ENCODE measurements at places on chromosomes 3 and 15.

GRCh38 chr3:125051715-125052581 is 3.8 kb downstream of the HEG1 start:
- peak; percentile 68 for DNase-seq

DNA sequence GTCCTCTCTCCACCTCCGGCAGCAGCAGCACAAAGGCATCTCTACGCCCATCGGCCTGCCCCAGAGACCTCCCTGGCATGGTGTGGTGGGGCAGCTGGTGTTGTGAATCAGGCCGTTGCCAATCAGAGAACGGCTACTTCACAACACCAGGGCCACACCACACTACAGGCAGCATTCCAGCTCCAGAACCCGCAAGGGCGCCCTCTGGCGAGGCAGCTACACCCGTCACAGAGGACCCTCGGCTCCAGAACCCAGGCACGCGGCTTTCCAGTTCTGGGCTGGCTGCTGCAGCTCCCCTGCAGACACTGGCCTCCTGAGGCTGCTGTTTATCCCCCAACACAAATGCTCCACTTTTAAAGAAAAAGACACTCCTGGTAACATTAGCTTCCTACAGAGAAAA is 127.5 kb upstream of the TOPAZ1 start:
- peak; percentile 67 for DNase-seq

- DNase-seq: no peak
These were observed 1009.5 kb downstream of the NAALADL2 start for GRCh38 chr3:175868626-175869025.

DNA sequence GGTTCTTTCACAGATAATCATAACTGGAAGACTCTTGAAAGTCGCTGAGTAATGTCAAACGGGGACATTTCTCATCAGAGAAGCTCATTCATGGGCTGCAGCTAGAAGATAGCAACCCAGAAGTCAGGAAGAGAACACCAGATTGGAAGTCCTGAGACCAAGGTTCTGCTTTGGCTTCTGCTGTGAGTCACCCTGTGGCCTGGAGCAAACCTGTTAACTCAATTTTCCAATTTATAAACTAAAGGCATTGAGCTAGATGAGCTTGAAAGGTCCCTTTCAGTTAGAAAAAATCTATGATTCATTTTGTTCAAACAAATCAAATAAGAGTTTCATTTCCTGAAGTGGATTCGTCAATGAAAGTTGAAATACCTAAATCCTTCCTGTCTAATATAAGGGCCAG is 402.2 kb downstream of the EPHB1 start:
- no peak for DNase-seq

DNA sequence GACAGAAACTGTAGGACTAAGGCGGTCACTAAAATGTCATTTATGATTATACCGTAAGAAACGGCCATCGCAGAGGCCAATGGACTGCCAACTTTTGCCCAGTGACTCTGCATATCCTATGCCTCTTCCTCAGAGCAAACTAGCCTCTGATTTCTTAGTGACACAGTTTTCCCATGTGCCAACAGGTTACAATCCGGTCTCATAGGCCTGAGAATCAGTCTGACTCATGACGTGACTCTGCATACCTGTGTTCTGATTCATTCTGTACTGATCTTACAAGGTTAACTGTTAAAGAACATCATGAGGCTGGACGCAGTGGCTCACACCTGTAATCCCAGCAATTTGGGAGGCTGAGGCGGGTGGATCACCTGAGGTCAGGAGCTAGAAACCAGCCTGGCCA is 17.8 kb downstream of the RUBCN start:
- DNase-seq: no peak

GRCh38 chr3:17179381-17180205 is 294.8 kb downstream of the PLCL2 start:
- peak; percentile 65 for DNase-seq

- no peak for DNase-seq
These were observed 309.2 kb downstream of the MAGI1 start for GRCh38 chr3:65729555-65729954.

GRCh38 chr3:105118905-105119304 is 247.8 kb upstream of the ALCAM start:
- DNase-seq: no peak

GRCh38 chr3:145251311-145251710 is 909.7 kb downstream of the PLOD2 start:
- DNase-seq: no peak

- no peak for DNase-seq
These were observed 39.5 kb downstream of the ITPR1 start for GRCh38 chr3:4532535-4533112.

DNA sequence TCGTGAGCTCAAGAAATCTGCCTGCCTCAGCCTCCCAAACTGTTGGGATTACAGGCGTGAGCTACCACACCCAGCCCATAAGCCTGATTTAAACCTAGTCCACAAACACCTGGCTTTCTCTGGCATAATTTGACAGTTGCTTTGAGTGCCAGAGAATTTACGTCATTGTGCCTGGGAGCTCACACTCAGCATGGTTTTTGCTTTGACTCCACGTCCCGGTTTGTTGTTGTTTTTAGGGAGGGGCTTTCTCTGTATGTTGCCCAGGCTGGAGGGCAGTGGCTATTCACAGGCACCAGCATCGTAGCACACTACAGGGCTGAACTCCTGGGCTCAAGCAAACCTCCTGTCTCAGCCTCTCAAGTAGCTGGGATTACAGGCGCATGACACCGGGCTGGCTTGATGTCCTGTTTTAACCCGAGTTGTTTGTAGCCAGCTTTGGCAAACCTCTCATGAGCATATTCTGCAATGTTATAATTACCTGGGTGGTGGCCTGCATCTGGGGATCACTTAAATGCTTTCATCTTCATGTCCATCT is 32.7 kb downstream of the CEMIP start:
- no peak for DNase-seq

DNA sequence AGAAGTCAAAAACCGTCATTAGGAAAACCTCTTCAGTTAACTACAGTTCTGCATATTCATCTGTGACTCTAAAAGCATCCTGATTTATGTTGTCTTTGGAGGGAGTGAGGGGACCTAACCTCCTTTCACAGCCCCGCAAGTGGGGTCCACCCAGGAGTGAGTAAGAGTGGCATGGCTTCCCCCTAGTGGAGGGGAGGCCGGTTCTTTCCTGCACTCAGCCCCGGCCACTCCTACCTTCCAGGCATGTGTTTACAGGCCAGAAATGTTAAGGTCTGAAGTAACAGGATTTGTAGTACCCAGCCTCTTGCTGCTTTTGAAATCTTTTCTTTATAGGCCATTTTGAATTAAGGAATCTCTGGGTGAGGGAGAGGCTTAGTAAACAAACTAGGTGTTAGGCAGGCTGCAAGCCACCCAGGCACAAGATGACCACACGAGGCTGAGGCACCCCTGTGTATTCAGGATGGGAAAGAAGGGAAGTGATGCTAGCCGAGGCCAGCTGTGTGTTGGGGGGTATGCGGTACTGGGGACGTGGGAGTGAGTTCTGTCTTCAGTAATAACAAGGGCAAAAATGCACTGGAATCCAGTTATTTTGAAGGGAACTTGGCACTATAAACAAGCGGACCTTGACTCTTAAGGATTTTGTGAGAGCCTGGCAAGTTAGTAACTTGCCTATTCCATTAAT is 50.5 kb downstream of the CTDSPL start:
- no peak for DNase-seq

GRCh38 chr3:153573481-153573880 is 411.5 kb downstream of the RAP2B start:
- no peak for DNase-seq

DNA sequence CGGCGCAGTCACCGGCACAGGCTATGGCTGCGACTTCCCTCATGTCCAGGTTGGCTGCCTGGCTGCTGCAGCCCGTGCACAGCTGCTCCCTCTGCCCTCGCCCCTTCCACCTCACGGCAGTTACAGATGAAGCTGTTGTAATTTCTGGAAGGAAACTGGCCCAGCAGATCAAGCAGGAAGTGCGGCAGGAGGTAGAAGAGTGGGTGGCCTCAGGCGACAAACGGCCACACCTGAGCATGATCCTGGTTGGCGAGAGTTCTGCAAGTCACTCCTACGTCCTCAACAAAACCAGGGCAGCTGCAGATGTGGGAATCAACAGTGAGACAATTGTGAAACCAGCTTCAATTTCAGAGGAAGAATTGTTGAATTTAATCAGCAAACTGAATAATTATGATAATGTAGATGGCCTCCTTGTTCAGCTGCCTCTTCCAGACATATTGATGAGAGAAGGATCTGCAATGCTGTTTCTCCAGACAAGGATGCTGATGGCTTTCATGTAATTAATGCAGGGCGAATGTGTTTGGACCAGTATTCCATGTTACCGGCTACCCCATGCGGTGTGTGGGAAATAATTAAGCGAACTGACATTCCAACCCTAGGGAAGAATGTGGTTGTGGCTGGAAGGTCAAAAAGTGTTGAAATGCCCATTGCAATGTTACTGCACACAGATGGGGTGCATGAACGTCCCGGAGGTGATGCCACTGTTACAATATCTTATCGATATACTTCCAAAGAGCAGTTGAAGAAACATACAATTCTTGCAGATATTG is 13.2 kb upstream of the GNB4 start:
- DNase-seq: peak; percentile 28

DNA sequence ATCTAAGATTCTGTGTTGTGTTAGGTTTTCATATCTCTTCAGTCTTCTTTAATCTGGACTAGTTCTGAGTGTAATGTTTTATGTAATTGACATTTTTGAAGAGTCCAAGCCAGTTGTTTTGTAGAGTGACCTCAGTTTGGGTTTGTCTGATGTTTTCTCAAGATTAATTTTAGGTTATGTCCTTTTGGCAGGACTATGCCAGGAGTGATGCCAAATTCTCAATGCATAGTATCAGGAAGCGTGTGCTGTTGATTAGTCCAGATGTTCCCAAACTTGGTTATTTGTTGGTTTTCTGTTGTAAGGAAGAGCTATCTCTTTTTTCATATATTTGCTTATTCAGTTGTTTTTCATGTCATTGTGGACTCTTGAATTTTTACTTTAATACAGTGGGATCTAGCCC is 32.6 kb downstream of the NMD3 start:
- DNase-seq: no peak

DNA sequence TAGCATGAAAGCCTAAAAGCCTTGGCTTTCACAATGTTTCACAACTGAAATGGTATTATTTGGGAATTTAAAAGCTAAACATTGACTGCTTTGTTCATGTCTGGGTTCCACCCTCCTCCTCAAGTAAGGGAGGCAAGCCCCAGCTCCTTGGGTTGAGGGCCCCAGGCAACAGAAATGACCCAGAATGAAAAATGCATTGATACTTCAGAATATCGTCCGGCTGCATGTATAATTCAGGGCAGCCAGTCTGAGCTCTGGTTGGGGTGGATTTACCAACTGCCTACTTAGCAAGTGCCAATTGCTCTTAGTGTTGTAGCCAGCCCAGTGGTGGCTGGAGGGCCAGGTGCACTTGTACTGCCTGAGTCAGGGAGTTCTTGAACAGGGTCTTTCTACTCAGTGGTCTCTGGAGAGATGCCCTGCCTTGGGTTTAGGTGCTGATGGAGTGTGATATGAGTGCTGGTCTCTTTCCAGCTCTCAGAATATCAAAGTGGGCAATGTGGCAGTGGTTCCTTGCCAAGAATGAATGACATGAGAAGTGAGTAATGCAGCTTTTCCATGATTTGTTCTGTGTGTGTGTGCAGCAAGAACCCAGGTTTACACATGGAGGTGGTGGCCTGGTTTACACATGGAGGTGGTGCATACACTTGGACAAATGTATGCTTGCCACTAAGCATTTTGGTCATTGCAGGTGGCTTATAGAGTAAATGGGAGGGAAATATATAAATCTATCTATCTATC is 40.9 kb upstream of the ADAMTSL3 start:
- no peak for DNase-seq

DNA sequence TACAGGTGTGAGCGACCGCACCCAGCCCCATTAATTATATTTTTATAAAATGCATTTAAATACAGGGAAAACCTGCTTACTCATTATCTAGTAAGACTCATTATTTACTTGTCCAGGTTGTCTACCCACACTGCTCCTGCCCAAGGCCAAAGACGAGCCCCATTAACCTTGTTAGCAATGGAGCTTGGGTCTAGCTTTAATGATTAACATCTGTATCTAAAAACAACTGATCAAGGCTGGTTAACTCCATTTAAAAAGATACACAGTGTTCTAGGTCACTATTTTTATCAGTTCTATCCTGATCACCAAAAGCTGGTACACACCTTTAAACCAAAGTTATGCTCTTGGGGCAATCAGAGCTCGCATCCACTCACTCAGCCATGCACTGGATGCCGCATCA is 10.4 kb upstream of the NCKIPSD start:
- no peak for DNase-seq

- DNase-seq: no peak
These were observed 14.5 kb downstream of the APBA2 start for GRCh38 chr15:28900041-28900891.

DNA sequence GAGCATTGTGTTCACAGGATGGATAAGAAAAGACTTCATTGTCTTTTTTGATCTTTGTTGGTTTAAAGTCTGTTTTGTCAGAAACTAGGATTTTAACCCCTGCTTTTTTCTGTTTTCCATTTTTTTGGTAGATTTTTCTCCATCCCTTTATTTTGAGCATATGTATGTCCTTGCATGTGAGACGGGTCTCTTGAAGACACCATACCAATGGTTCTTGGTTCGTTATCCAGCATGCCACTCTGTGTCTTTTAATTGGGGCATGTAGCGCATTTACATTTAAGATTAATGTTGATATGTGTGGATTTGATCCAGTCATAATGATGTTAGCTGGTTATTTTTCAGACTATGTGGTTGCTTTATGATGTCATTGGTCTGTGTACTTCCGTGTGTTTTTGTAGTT is 687.0 kb downstream of the NAALADL2 start:
- DNase-seq: no peak

GRCh38 chr15:68749365-68749764 is 71.3 kb downstream of the ANP32A start:
- DNase-seq: no peak

- DNase-seq: no peak
These were observed 30.5 kb upstream of the PRSS50 start for GRCh38 chr3:46748170-46748569.

DNA sequence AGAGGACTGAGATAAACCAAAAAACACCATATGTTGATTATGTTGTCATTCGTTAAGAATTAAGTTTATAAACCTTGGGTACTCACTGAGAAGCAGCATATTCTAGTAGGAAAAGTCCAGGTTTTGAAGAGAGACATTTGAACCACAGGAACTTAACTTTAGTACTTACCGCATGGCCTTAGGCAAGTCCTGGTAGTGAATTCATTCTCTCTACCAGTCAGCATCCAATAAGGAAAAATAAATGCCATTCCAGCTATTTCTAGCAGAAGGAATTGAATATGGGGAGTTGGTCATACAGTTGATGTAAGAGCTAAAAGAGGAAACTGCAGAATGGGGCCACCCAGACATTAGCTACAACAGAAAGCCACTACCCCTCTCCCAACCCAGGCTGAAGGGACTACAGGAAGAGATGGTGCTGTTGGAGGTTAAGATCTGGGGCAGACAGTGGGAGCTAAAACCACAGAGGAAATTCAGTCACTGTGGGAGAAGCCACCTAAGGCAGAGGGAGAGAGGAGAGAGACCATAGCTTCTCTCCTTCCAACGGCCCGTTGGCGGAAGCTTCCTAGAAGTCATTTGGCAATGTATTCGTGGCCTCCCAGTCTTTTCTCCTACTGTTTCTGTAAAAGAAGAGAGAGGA is 133.8 kb upstream of the RARB start:
- DNase-seq: no peak
